ENCODE measurements at places on chromosomes 4 and X.

DNA sequence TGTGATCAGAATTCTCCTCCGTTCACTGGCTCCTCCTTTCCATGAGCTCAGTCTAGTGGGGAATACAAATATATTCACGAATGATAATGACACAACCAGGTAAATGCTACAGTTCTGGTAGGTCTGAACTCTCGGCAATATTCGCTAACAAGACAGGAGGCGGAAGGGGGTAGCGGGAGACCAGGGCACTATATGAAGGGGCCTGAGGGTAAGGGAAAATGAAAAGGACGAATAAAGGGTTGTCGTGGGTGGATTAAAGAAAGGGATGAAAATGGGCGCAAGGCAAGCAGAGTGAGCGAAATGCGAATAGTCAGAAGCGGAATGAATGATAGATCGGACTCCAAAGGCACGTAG is 743 bp downstream of the NKAP start:
- no peak for DNase-seq

DNA sequence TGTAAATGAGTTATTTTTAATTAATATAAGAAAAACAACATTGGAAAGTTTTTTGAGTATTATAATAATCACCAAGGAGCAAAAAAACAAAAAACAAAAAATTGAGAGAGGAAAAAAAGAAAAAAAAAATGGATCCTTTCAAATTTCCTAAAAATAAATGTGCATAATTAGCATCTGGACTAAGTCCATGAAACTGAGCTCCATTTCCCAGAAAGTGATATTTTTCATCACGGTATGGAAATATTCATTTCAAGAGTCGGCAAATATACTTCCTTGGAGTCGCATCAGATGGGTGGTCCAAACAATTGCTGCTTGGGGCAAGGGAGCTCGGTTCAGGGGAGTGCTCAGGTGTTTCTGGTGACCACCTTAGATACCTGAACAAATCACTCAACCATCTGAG is 305.1 kb downstream of the LDB2 start:
- DNase-seq = no peak

DNA sequence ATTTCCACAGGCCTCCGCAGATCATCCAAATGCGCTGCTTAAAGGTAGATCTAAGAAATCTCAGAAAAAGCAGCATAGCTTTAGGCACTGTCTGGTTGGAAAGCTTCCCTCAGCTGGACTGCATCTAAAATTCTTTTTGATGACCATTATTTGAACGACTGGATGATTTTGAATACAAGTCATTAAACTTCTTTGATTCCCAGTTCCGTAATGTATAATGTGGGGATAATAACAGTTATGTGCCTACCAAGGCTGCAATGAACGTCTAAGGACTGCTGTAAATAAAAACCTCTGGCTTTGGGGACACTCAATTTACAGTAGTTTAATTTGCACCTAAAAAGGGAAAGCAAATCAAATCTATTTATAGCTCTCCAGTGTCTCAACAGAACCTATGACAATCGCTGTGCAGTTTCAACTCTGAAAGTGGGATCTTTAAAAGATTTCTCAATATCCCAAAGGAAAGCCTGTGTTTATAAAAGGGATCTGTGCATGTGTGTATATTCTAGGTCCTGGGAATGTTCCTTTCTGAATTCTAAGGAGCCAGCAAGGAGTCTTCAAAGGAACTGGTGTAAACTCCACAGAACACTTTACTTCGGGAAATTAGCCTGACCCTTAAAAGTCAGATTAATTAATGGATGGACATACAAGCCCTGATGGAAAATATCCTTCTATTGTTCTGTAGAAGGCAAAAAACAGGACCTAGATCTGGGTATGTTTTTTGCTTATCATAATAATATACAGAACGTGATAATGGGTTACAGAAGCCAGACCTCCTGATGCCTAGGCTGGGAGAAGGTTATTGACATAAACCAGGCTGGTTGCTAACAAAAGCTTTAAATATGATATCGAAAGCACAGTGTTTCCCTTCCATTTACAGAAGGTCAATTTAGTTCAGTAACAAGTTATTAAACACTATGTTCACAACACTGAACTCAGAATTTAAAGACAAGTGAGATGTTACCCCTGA is 53.4 kb downstream of the AFAP1 start:
- no peak for DNase-seq

DNA sequence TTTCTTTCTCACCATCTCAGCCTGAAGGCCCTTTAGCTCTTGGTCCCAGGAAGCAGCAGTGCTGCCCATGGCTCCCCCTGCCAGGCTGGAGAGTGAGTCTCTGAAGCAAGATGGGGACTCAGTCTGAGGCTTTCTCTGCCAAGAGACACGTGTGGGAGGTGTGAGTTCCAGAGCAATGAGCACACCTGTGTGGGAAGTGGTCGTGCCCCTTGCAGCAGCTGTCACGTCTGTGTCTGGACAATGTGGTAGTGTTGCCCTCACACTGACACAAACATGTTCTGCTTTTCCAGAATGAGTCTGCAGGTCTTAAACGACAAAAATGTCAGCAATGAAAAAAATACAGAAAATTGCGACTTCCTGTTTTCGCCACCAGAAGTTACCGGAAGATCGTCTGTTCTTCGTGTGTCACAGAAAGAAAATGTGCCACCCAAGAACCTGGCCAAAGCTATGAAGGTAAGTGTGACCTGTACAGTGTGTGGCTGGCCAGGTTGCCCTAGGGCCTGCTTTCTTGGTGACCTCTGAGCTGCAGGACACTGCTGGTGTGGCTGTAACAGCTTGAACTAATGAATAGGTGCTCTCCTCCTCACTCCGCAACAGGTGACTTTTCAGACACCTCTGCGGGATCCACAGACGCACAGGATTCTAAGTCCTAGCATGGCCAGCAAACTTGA is 1.9 kb downstream of the TACC3 start:
- no peak for DNase-seq

DNA sequence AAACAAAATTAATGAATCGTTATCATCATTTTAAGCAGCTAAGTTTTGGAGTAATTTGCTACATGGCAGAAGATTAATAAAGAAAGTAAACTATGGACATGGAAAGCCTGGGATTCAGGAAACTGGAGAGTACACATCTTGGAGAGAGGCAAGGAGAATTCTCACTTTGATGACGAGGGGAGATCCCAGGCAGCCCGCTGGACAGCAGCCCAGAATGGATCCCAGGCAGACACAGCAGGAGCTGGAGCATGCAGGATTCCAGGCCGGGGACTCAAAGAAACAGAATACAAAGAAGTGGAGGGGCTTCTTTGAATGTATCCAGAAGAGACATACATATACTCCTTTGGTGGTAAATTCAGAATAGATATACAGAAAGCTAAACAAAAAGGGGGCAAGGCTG is 118.0 kb upstream of the ATP6AP2 start:
- DNase-seq = no peak
